Left lung (tissue), 14 donors: ENCODE measurements at places on chromosomes 11 and 22.
A peak's percentile ranks its signal among the peaks of the same experiment; 100 is the strongest.

- DNase-seq, result no peak
Observed at GRCh38 chr11:124745270-124745834, 5.6 kb downstream of the NRGN start.

DNA sequence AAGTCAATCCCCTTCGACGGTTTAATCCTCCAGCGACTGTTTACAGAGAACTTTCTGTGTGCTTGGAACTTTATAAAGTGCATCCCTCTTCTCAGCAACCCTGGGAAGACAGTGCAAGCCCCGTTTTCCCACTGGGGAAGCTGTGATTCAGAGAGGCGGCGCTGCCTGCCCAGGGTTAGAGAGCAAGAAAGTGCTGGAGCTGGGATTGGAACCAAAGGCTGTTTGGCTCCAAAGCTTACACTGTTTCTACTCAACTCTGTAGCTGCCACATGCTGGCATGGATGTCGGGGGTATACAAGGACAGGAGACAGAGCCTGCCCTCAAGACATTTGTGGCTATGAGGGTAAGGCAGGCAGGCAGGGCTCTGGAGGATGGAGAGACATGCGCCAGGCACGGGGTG, 13.0 kb downstream of the FBLN1 start:
- no peak for DNase-seq

- DNase-seq, result no peak
Observed at GRCh38 chr22:36326178-36327161, 61.3 kb downstream of the MYH9 start.

DNA sequence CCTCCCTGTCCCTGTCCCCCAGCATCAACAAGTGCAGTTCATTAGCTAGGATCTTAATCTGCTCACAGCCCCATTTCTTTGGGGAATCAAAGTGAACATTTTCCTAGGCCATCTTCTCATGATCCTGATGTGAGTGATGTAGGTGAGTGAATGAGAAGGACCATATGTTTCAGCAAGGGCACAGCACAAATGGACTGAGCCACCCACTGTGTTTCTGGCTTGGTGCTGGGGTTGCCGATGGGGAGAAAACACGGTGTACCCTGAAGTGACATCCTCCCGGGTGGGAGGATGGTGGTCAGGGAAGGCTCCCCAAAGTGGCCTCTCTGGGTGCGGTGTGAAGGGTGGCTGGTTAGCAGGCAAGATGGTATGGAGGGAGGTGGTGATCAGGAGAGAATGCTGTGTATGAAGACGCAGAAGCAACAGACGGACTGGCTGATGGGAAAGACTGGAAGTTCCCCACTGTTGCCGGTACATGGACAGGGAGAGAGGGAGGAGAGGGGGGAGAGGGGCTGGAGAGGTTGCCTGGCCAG, 72.2 kb downstream of the JAM3 start:
- DNase-seq, result no peak

DNA sequence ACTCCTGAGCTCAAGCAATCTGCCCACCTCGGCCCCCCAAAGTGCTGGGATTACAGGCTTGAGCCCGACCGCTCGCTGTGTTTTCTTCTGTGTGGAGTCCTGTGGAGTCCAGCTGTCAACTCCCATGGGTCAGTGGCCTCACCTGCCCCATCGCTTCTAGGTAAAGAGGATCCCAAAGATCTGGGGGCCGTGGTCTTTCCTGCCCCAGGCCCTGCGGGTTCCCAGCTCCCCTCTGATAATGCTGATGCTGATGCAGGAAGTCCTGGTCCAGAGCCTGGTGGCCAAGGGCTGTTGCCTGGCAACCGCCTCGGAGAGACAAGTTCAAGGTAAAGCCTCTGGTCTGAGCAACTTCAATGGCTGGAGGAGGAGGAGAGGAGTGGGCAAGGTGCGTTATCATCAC, 9.6 kb downstream of the SSTR3 start:
- peak; percentile 29 for DNase-seq

DNA sequence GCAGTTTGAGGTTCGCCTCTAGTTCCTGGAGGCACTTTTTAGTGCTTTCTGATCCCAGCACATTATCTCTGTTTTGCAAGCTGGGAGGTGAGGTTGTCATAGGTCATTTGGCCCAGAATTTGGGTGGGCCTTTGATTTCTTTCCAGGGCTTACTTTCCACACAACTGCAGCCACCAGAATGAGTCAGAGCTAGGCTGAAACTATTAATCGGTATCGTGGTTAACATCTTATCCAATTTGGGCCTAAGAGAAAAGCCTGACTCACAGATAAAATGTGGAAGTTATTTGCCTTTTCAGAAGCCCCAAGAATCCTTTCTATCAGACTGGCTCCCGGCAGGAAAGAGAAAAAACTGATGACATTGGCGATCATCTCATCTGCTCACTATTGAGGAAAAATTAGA, 166.4 kb downstream of the KIRREL3 start:
- DNase-seq, result no peak

GRCh38 chr11:103681855-103682254, 354.6 kb upstream of the DDI1 start:
- DNase-seq, result no peak

GRCh38 chr11:19664886-19665548, 47.6 kb upstream of the NAV2 start:
- DNase-seq, result no peak

- no peak for DNase-seq
Observed at GRCh38 chr11:32447252-32447651, 11.9 kb upstream of the WT1 start.

- DNase-seq, result peak; percentile 64
Observed at GRCh38 chr22:25563761-25564319, 635 bp upstream of the GRK3 start.

DNA sequence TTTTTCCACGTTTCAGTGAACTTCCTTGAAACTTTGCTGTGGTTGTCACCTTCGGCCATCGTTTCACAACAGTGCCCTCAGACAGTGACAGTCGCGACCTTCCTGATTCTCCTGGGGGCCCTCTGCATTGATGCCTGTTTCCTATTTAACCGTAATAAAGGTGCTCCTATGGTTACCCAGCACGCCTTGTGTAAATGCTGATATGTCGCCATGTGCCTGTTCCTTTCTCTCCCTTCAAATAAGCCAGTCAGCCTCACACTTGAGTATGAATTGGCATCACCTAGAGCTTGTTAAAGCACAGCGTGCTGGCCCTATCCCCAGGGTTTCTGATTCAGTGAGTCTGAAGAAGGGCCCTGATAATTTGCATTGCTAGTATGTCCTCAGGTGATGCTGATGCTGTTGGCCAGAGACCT, 104.8 kb downstream of the MICAL2 start:
- no peak for DNase-seq

DNA sequence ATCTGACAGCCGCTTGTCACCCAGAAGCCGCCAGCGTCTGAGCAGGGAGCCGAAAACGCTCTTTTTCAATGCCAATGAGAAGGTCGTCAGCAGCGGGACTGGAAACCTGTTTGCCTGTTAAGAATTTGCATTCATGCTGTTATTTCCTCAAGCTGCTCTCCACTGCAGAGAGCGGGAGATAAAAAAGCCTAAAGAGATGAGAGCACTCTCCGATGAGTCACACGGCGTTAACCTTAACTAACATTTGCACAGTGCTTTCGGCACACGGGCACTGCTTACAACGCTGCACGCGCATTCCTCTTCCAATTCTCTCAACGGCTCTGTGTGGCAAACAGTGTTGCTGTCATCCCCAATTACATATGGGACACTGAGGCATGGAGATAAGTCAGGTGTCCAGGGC, 40.0 kb upstream of the RTL6 start:
- no peak for DNase-seq

GRCh38 chr11:110907629-110908028, 195.4 kb upstream of the ARHGAP20 start:
- DNase-seq, result peak; percentile 60

- DNase-seq, result no peak
Observed at GRCh38 chr11:122344215-122344614, 228.2 kb upstream of the BLID start.

- DNase-seq, result no peak
Observed at GRCh38 chr11:57499983-57500461, 15.5 kb downstream of the SLC43A1 start.

- DNase-seq, result no peak
Observed at GRCh38 chr11:62725646-62726045, 1.6 kb downstream of the HNRNPUL2 start.

- no peak for DNase-seq
Observed at GRCh38 chr11:36711104-36711825, 113.2 kb upstream of the RAG2 start.

- no peak for DNase-seq
Observed at GRCh38 chr22:43988960-43989359, 33.7 kb downstream of the SAMM50 start.

DNA sequence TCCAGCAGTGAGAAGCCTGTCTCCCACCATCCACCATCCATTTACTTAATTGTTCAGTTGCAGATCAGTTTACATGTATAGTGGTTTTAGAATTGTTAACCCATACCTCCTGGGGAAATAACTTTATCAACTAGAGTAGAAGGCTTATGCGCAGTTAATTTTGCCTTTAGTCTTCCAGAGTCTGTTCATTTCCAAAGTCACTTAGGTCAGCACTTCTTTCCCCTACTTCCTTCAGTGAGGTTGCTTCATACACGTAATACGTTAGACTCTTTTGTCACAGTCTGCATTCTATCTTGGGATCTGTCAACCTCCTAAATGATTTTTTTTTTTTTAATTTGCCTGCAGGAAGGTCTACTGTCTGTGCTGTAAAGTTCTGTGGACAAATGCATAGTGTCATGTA, 495.6 kb upstream of the ISX start:
- no peak for DNase-seq

DNA sequence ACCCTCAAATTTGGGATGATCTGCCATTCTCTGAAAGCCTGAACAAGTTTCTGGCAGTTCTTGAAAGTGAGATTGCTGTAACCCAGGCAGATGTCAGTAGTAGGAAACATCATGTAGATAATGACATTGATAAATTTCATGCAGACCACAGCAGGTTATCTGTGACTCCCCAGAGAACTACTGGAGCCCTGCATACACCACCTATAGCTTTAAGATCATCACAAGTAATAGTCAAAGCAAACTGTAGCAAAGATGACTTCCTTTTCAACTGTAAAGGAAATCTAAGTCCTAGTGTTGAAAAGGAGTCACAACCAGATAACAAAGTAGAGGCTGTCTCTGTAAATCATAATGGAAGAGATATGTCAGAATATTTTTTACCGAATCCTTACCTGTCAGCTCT, 31.0 kb downstream of the DDIAS start:
- DNase-seq, result no peak

GRCh38 chr11:64157631-64158394, 8.1 kb downstream of the MACROD1 start:
- no peak for DNase-seq

DNA sequence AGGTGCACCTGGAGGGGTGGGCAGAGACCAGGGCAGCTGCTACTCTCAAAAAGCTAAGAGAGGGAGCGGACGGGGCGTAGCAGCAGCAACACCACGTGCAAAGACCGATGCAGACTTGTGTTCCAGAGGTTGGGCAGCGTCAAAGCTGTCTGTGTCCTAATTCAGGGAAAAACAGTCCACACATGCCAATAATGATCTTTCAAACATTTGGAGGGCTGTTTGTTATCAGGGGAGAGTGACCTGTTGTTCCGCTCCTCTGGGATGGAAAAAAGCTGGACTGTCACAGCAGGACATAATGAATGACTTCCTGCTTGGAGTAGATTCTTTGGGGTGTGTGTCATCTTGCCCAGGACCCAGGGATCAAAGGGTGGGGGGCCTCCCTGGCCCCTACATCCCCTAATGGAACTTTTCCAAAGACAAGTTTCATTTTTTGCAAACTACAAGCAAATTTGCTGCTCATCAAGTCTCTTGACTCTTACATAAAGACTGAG, 6.2 kb upstream of the FBLN1 start:
- DNase-seq, result no peak

GRCh38 chr11:64694821-64695365, 28.1 kb downstream of the NRXN2 start:
- no peak for DNase-seq

DNA sequence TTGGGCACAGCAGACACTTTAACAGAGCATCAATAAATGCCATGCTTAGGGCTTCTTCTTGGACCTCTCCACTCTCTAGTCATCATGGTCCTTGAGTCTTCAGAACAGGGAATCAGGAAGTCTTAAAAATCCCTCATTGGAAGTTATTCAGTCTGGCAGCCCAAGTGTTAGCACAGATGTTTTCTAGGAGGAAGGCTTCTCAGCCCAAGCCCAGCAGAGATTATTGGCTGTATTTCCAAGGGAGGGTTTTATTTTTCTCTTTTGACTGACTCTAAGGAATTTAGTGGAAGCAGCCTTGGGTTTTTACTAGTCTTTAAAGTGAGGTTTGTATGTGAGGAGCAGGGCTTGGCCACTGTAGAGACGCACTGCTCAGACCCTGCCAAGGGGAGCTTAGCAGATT, 41.9 kb downstream of the CEP164 start:
- no peak for DNase-seq

DNA sequence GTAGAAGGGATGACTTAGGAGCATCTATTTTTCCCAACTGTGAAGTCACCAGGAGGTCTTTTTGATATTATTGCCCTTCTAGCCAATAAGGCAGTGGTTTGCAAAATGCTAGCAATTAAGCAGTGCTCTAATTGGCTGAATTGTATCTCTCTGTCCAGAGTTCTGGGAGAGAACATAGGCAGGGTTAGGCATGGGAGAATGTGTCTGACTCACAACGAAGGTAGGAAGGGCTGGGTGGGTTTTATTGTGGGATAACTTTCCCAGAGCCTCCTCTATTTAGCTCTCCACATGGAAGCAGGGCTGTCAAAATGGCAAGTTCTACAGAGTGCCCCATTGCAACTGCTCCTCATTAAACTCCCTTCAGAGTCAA, 415.9 kb upstream of the CADM1 start:
- no peak for DNase-seq

DNA sequence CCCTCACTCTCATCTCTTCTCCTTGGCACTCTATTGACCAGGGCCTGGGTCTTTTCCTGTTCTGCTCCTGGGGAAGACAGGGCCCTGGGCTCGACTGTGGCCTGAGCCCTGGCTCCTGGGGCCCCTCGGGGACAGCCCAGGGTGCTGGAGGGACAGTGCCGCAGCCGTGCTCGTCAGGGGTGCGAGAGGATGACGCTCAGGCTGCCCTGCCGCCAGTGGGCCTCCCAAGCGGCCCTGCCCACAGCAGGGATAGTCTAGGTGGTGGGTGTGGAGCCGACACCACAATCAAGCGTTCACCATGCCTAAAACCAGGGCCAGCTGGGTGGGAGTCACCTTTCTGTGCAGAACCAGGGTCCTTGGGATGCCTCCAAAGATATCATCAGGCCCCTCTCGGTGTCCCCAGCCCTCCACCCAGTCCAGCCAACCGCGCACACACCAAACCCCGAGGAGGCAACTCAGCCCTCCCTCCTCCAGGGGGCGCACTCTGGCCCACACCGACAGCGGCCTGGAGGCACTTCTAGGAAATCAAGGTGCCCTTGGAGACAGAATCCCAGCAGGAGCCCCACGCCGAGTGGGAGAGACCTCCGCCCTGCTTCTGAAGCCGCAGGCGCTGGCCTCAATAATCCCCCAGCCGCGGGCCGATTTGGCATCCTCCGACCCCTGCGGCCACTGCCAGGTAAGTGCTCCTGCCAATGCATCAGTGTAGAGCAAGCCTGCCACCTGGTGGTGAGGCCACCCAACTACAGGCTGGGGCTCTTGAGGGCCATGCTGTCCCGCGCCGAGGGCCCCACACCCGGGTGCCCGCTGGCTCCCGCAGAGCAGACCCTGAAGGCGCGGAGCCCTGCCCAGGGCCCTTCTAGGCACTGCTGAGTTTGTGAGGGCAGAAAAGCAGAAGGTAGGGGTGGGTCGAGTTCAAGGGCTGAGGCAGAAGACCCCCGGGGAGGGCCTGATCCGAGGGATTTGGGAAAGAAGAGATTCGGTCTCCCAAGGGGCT, 496.4 kb downstream of the BUD13 start:
- peak; percentile 93 for DNase-seq
